Activated CD8-positive, alpha-beta memory T cell treated with anti-CD3 and anti-CD28 coated beads for 24 hours (primary cell): ENCODE measurements at places on chromosomes 3 and 15.

- DNase-seq, result no peak
These were observed 59.9 kb downstream of the ARHGEF26 start for GRCh38 chr3:154180836-154181691.

GRCh38 chr3:195558602-195559001 is 15.5 kb upstream of the PPP1R2 start:
- DNase-seq, result no peak

DNA sequence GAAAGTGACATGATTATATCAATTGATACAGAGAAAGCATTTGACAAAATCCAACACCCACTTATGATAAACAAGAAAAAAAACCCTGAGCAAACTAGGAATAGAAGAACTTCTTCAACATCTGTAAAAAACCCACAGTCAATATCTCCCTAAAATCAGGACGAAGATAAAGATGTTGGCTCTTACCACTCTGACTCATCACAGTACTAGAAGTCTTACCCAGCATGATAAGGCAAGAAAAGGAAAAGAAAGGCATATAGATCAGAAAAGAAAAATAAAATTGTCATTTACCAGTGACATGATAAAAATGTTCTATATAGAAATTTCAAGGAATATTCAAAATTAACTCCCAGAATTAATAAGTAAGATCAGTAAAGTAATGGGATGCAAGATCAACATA is 7.2 kb upstream of the FBXW12 start:
- DNase-seq, result no peak

GRCh38 chr3:57952208-57952631 is 56.0 kb upstream of the FLNB start:
- DNase-seq, result no peak

GRCh38 chr3:7000501-7000900 is 139.6 kb downstream of the GRM7 start:
- DNase-seq, result no peak

- DNase-seq, result no peak
These were observed 94.8 kb downstream of the FLNB start for GRCh38 chr3:58102976-58103451.

- DNase-seq, result no peak
These were observed 386.6 kb upstream of the DPH6 start for GRCh38 chr15:35932531-35932930.

- peak; percentile 60 for DNase-seq
These were observed 18.1 kb upstream of the SCN10A start for GRCh38 chr3:38834110-38834509.

- DNase-seq, result no peak
These were observed 16.3 kb downstream of the ZIC1 start for GRCh38 chr3:147425388-147425850.

GRCh38 chr3:72077473-72078259 is 292.7 kb upstream of the PROK2 start:
- no peak for DNase-seq

DNA sequence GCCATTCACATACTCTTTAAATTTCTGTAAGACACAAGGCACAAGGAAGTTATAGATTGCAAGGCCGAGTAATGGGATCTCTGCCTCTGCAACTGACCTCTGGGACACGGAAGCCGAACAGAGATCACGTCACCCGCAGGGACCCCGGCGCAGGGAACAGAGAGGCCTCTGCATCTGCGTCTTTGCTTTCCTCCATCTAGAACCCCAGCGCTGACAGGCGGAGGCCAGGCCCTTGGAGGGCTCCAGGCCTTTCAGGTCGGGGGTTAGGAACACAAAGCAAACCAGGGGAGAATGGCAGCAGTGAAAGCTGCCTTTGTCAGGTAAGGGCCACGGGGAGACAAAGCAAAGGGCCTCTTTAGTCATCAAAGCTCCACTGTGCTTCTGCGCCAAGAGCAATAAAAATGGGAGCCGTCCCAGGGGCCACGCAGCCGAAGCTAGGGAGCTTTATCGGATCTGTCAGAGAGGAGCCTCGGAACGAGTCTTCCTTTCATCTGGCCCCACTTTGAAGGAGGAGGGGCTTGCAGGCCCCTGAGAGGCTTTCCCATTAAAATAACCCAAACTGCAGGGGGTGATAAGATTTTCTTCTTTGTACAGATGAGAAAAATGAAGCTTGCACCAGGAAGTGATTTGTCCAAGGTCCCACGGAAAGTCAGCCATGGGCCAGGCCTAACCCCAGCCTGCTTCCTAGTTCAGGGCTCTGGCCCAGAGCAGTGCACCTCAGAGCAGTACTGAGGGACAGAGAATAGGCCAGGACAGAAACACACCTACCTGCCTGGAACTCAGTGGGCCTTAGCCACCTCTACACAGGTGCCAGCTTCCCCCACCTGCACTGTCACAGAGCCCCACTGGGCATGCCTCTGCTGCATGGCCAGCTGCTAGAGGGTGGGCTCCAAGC is 84.4 kb upstream of the RAD18 start:
- DNase-seq, result no peak

GRCh38 chr3:59709702-59710553 is 660.1 kb upstream of the CFAP20DC start:
- DNase-seq, result no peak

DNA sequence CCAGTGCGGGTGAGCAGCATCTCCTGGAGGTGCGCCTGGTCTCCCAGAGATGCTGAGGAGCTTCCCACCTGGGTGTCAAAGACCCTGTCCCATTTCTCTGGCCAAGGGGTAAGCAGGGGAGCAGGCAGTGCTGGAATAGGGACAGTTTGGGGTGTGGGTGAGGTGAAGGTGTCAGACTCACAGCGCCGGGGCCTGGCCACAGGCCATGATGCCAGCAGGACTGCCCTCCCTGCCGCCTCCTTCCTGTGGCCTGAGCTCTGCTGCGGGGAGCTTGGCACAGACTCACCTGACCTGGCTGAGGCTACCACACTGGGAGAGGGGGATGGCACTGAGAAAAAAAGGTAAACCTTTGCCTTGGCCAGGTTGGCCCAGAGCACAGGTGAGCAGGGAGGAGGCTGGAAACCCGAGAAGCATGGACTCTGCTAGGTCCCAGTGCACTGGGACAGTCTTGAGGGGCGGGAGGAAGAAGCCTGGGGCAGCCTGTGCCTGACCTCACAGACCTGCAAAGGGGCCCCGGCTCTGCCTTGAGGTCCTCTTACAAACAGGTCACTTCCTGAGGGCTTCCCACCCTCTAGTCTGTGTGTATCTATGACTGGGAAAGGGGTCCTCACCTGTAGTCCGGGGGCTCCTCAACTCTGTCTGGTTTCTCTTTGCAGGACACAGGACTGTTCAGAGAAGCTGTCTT is 28.2 kb downstream of the GRAMD2A start:
- DNase-seq, result no peak

GRCh38 chr3:13235897-13236296 is 162.7 kb upstream of the IQSEC1 start:
- DNase-seq, result no peak

DNA sequence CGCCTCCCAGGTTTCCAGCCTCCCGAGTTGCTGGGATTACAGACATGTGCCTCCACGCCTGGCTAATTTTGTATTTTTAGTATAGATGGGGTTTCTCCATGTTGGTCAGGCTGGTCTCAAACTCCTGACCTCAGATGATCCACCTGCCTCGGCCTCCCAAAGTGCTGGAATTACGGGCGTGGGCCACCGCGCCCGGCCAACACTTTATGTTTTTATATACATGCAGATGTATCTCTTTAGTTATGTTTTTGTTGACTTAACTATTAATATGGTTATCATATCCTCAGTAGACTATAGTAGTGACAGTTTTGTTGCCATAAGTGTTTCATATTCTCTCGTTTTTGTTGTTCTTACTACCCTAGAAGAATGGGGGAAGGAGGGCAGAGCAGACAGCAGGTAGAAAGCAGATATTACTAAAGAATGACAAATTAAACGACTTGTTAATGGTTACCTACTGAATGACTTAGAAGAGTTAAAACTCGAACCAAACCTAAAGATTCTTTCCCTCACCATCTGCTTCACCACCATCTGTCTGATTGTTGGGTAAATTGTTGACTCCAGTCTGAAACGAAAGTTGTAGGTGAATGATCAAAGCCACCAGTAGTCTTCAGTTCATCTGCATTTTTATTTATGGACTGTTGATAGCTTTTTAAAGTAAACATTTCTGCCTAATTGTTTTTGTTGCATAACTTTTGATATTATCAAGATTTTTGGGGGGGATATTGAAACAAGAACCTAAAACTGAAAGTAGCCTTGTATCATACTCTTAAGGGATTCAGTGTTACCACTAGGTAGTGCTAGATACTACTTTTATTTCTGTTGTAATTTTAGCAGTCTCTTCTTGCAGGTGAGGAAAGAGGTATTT is 89.3 kb downstream of the RASA2 start:
- no peak for DNase-seq

DNA sequence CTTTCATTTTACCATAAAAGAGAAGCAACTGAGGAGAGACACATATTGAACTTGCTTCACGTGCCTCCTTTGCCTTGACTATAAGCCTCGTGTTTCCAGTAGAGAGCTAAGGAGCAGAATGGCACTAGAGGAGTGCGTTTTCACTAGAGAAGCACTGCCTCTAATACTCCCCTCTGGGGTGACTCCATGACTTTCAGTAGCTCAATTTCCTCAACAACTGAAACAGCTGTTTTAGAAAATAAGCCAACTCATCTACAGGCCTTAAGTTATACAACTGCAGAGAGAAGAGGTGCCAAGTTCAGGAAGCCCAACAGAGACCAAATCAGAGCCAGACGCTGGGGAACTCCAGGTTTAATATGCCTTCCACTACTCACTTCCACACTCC is 1.9 kb downstream of the UBP1 start:
- no peak for DNase-seq

GRCh38 chr15:40927873-40928806 is 1.0 kb upstream of the DLL4 start:
- no peak for DNase-seq

- DNase-seq, result no peak
These were observed 250.8 kb upstream of the TGFBR2 start for GRCh38 chr3:30355622-30356021.

- no peak for DNase-seq
These were observed 46.8 kb downstream of the EOMES start for GRCh38 chr3:27675287-27675686.

DNA sequence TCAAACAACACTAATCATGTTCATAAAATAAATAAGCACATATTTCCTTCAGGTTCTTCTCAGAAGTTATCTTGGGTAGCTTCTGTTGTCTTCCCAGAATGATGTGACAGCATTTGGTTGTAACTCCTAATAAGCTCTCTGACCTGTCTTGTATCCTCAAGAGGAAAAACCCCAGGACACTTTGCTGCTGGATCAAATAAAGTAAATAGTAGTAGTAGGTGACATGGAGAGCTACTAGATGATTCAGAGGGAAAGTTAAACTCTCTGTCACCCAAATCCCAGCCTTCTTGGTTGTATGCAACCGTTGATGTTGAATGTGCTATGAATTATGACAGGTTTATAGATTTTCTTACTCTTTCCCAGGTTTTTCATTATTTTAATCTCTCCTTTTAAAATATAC is 143.0 kb downstream of the ARPP21 start:
- DNase-seq, result no peak

DNA sequence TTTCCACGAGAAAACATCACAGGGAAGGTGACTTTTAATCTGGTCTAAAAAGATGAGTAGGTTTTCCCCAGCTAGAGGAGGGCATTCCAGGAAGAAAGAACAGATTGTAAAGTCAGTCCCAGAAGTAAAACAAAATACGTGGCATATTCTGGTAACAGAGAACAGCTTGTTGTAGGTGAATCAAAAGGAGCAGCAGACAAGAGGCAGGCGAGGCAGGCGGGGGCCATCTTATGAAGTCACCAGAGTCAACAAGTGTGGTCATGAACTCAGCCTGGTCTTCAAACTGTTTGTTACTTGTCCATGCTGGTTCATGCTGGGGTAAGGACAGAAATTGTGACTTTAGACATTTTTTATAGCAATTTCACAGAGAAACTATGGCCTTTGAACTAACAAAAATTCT is 4.0 kb upstream of the POPDC2 start:
- DNase-seq, result no peak

DNA sequence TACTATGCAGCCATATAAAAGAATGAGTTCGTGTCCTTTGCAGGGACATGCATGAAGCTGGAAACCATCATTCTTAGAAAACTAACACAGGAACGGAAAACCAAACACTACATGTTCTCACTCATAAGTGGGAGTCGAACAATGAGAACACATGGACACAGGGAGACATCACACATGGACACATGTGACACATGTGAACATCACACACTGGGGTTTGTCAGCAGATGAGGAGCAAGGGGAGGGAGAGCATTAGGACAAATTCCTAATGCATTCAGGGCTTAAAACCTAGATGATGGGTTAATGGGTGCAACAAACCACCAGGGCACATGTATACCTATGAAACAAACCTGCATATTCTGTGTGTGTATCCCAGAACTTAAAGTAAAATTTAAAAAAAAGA is 408.0 kb downstream of the EPHB1 start:
- no peak for DNase-seq

DNA sequence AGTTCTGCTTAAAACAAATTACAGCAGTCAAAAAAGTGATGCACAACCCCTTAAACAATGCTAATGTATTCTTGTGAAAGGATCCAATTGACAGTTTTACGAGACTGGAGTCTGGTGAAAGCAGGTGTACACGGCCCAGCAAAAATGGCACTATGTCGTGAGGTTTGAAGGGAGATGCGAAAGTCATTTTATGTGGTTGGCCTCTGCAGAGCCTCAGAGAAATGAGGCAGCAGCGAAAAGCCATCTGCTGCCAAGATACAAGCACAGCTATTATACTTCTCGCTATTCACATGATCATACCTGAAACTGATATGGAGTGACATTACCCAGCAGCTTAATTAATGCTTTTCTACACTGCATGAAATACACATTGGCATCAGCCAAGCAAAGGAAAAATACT is 36.4 kb downstream of the MECOM start:
- no peak for DNase-seq

GRCh38 chr3:110815008-110815583 is 256.5 kb upstream of the NECTIN3 start:
- DNase-seq, result no peak

DNA sequence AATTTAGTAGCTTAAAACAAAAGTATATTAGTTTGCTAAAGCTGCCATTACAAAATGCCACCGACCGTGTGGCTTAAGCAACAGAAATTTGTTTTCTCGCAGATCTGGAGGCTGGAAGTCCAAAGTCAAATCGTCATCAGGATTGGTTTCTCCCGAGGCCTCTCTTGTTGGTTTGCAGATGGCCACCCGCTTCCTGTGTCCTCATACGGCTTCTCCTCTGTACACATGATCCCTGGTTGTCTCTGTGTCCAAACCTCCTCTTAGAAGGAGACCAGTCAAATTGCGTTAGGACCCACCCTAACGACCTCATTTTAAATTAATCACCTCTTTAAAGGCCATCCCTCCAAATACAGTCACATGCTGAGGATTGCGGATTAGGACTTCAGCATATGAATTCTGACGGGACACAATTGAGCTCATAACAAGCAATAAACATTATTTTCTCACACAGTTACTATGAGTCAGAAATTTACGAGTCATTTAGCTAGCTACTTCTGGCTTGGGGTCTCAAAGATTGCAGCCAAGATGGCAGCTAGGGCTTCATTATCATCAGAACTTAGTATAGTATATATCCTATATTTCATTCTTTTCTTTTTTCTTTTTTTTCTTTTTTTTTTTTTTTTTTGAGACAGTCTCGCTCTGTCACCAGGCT is 58.4 kb downstream of the RPL39L start:
- DNase-seq, result no peak

GRCh38 chr15:99121207-99121606 is 16.3 kb downstream of the SYNM start:
- no peak for DNase-seq

- no peak for DNase-seq
These were observed 111.8 kb downstream of the TUSC7 start for GRCh38 chr3:116821371-116821770.
